ENCODE measurements at places on chromosomes 12 and 14.

GRCh38 chr12:98345308-98345876 is 170.0 kb upstream of the TMPO start:
- no peak for DNase-seq

DNA sequence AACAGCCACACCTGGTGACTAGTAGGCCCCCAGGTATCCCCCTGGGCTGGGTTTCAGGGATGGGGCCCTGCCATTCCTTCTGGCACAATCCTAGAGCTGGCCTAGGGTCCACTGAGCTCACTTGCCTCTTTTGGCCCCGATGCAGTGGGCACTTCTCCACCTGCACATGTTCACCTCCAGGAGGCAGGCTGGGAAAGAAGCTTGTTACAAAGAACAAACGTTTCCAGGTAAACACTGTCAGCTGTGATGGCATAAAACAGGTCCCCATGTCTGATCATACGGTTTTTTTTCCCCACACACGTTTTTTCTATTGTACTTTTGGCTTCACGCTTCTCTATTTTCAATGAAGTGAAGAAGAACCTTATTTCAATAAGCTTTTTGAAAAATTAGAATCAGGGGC is 15.8 kb upstream of the HVCN1 start:
- DNase-seq, result no peak

DNA sequence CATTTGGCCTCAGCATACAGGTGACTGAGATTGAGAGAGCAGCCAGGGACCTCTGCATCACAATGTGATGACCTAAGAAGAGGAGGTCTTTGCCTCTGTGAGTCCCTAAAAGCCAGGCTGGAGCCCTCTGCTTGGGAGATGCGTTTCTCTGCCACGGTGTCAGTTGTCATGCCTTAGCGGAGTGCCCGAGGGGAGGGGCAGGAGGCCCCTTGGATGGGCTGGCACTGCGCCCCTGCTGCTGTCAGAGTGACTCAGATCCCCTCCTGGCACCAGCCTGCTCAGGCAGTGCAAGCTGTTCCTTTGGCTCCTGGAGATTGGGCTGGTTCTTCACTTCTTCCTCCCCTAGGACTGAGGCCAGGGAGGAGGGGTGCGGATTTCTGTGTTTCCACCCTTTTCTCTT is 64.9 kb upstream of the KCNA5 start:
- DNase-seq, result no peak

DNA sequence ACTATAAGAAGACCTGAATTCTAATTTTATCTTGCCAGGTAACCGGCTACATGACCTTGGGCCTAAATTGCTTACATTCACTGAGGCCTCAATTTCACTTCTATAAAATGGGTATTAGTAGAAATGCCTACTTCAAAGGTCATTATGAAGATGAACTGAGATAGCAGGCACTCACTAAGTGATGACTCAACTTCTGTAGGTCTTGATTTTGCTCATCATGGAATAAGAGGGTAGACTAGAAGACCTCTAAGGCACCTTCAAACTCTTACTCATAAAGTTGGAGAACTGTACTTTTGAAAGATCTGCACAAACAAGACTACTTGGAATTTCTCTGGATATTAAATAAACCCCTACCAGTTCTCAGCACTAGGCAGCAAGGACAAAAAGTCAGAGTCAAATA is 39.3 kb upstream of the FRMD6 start:
- no peak for DNase-seq

DNA sequence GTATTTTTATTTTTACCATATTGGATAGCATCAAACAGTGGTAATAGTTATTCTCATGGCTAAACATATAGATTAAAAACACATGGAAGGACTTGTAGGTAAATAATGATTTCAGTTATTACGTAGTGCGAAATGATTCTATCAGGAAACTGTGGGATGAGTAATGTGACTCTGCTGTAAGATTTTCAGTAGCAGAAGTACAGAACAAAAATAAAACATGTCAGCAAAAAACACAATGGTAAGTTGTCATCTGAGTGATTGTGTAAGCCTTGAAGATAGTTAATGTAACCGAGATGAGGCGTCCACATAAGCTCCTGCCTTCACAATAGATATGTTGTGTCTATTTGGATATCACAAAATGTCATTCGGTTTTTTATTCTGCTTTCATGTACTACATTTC is 99.8 kb downstream of the BORCS5 start:
- no peak for DNase-seq

- DNase-seq, result no peak
Observed at GRCh38 chr12:14643251-14643650, 53.1 kb downstream of the GUCY2C start.

GRCh38 chr12:76764856-76765255 is 941 bp downstream of the ZDHHC17 start:
- no peak for DNase-seq

- DNase-seq, result no peak
Observed at GRCh38 chr14:22748206-22748605, 18.3 kb upstream of the OXA1L start.

- DNase-seq, result no peak
Observed at GRCh38 chr12:95439461-95440230, 34.3 kb upstream of the METAP2 start.

GRCh38 chr12:95371571-95371970 is 102.4 kb upstream of the METAP2 start:
- DNase-seq, result no peak

DNA sequence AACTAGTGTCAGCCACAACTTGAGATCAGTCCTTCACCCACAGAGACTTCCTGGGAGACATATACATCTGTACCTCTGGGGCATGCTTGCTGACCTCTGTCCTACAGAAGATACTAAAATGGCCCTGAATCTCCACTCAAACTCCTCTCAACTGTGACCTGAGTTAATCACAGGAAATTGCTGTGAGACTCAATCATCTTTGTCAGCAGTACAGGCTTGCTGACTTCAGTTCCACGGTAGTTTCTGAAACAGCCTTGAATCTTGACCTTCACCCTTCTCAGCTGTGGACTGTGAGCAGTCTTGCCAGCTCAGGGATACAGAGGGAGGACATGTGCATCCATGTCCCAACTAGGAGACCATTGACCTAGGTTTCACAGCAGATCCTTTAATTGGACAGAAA is 1.4 kb upstream of the KLRC1 start:
- DNase-seq, result no peak

GRCh38 chr12:131133015-131133905 is 179.6 kb downstream of the ADGRD1 start:
- no peak for DNase-seq

GRCh38 chr14:29858299-29858698 is 69.3 kb downstream of the PRKD1 start:
- no peak for DNase-seq

GRCh38 chr12:116343331-116343884 is 65.9 kb upstream of the MED13L start:
- DNase-seq, result no peak

DNA sequence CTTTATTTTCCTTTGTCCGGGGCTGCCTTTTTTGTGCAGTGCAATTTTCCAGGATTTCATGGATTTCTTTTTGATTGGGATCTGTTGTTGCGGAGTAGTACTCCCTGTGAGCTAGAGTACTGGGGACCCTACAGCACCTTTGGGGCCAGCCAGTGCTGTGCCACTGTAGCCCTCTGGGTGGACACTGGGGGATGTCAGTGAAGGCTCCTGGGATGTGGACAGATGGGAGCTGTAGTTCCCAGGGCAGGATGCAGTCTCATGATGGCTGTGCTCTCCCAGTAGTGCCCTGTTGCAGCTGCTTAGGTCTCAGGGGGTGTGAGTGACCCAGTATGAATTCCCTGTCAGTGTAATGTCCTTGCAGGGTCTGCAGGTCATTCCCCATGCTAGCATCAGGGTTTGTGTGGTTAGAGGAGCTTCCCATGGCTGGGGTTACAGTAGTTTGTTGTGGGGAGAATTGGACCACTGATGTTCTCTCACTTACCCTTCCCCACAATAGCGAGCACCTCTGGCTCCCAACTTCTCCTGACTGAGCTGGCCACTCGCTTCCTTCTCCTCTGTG is 72.2 kb downstream of the BRMS1L start:
- DNase-seq, result no peak

GRCh38 chr14:101875727-101876554 is 88.4 kb upstream of the DYNC1H1 start:
- no peak for DNase-seq

DNA sequence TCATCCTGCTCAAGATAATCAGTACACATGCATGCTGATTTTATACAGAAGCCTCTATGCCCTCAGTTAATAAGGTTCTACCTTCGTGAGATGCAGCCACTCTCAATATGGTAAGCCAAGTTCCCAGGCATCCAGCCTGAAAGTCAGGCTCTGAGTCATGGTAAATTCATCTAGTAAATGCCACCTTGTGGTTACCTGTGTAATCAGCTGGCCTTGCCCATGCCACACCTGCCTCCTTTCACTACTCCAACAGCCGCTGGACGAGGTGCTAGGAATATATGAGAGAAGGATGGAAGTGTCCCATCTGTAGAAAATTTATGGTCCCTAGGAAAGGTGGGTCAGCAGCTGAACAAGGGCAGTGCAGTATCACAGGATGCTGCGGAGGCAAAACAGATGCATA is 207.3 kb downstream of the SSPN start:
- no peak for DNase-seq

DNA sequence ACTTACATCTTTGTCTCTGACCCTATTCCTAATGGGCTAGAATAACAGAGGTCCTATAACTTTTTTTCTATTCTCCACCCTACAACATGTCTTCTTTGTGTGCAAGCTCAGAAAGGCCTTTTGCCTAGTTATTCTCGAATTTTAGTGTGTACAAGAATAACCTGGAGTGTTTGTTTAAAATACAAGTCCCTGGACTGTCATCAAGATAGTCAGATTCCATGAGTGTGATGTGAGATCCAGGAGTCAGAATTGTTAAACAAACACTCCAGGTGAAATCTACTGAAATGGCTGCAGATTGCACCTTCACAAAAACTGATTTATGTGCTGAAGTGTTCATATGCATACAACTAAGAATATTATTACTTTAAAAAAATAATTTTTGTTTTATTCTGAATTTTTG is 114.4 kb upstream of the DIO2 start:
- no peak for DNase-seq

- DNase-seq, result no peak
Observed at GRCh38 chr14:61584331-61584741, 111.0 kb upstream of the HIF1A start.

- DNase-seq, result no peak
Observed at GRCh38 chr14:94079891-94080620, 946 bp downstream of the DDX24 start.

DNA sequence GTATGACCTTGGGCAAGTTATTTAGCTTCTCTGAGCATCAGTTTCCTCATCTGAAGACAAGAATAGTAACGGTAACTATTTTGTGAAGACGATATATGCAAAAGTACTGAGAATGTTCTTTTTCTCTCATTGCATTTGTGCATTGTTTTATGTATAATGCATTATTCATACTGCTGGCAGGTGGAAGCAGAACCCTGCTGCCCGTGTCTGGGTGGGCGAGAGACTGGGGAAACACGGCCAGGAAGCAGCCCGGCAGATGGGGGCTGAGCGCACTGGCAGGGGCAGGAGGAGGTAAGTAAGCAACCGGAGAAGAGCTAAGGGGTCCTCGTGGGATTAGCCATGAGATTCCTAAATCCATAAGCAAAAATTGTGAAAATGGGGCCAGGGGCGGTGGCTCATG is 115.8 kb upstream of the MED13L start:
- DNase-seq, result no peak

DNA sequence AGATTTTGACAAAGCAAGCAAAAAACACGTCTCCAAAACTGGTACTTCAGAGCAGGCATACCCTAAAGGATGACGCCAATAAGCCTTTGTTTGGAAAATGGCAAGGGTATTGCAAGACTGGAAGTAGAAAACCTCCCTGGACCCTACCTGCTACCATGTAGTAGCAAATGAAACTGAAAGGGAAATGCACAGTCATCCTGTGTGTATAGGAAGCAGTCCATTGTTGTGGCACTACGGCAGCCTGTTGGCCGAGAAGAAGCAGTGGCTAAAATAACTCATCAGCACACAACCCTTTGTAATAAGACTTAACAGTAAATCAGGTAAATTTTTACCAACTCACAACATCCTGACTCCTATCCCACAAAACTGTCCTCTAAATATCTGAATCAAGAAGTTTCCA is 386.4 kb downstream of the RGS6 start:
- DNase-seq, result no peak

DNA sequence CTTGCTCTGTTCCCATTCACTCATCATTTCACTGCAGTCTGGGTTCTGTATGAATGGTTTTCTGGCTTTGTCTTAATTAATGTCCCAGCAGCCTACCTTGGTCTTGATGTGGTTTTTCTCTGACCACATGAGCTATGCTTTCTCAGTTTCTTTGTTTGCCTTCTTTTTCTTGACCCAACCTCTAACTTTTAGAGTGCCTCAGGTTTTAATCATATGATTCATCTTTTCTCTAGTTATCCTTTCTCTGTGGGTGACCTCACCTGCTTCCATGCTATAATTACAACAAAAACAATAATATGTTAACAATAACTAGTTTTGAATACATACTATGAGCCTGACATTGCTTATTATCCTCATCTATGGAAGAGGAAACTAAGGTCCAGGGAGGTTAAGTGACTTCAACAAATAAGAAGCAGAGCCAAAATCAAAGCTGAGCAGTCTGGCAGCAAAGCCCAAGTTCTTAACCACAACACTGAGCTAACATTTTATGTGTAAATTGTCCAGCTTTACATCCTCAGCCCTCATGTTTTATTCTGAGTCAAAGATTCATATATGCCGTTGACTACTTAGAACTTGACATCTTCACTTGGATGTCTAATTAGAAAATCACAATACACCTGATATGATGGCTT is 4.7 kb upstream of the EPYC start:
- no peak for DNase-seq

- no peak for DNase-seq
Observed at GRCh38 chr14:74491956-74492775, 939 bp downstream of the NPC2 start.

- no peak for DNase-seq
Observed at GRCh38 chr14:73797543-73798265, 53.9 kb upstream of the PTGR2 start.
